ENCODE measurements at places on chromosomes 7 and 10. TPM values are rescaled to one million over a fixed set of nuclear protein-coding genes. Genes with fewer than 3 reads are reported as not detected.

ACTL6B gene
- not detected for total RNA-seq

DNA sequence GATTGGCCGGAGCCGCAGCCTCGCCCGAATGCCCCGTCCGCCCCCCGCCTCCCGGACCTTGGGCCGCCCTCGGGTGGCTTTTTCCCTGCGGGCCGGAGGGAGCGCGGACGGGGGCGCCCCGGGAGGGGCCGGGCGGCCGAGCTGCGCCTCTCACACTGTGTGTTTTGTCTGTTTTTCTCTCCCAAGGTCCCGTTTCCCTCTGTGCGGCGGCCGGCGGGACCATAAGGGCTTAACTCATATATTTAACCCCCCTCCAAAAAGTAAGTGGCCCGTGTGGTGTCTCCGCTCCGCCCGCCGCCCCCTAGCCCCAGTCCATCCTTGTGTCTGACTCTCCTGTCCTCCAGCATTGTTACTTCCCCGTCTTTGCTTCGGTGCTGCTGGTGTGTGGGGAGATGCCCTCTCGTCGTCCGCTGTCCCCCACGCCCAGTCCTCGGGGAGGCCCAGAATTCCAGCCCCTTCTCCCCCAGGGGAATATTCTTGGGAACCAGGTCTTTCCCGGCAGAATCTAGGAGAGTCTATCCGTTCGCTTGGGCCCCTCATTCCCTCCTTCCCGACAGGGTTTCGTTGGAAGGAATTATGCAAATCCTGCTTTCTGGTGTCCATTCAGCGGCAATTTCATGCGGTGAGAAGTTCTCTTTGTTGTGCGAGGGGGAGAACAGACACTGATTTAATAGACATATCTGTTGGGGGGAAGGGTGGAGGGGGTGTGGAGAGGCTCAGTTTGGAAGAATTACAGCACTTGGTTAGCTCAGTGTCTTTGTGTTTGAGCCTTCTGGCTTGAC lies 1.3 kb downstream of the LCOR start:
- H3K4me1 ChIP-seq, result peaks cover 57% of the 10 kb centered on the region
- H3K4me3 ChIP-seq, result peak overlapping the region; percentile 88
- H3K27ac ChIP-seq, result peak overlapping the region; percentile 71
- peak; percentile 34 for DNase-seq
- peaks cover 11% of the 10 kb centered on the region for H3K36me3 ChIP-seq

- H3K27ac ChIP-seq, result peak overlapping the region; percentile 74
- H3K4me1 ChIP-seq, result peaks cover 81% of the 10 kb centered on the region
- no peaks in the 10 kb centered on the region for H3K27me3 ChIP-seq
- H3K4me3 ChIP-seq, result no peak overlapping the region
- H3K36me3 ChIP-seq, result peaks cover 40% of the 10 kb centered on the region
Observed at GRCh38 chr10:69344591-69345252, 66.4 kb downstream of the HK1 start.

- H3K27ac ChIP-seq, result no peak overlapping the region
- no peaks in the 10 kb centered on the region for H3K4me1 ChIP-seq
- H3K27me3 ChIP-seq, result no peaks in the 10 kb centered on the region
- DNase-seq, result no peak
- H3K4me3 ChIP-seq, result no peak overlapping the region
Observed at GRCh38 chr10:52988923-52989322, 216.3 kb upstream of the MBL2 start.

HECW1 gene
- not detected for total RNA-seq

- no peaks in the 10 kb centered on the region for H3K4me1 ChIP-seq
- H3K4me3 ChIP-seq, result no peak overlapping the region
- no peaks in the 10 kb centered on the region for H3K27me3 ChIP-seq
- no peaks in the 10 kb centered on the region for H3K36me3 ChIP-seq
- no peak for DNase-seq
Observed at GRCh38 chr7:40641701-40642100, 506.9 kb downstream of the SUGCT start.

GRCh38 chr7:15580604-15581351 lies 19.0 kb upstream of the AGMO start:
- H3K27ac ChIP-seq, result no peak overlapping the region
- no peaks in the 10 kb centered on the region for H3K4me1 ChIP-seq
- no peaks in the 10 kb centered on the region for H3K36me3 ChIP-seq

COMTD1 gene
- total RNA-seq, result 41.3 TPM

- H3K4me1 ChIP-seq, result no peaks in the 10 kb centered on the region
- DNase-seq, result no peak
- no peak overlapping the region for H3K4me3 ChIP-seq
- no peaks in the 10 kb centered on the region for H3K36me3 ChIP-seq
- H3K27ac ChIP-seq, result no peak overlapping the region
Observed at GRCh38 chr10:115514895-115515294, 421.7 kb downstream of the ATRNL1 start.

DNA sequence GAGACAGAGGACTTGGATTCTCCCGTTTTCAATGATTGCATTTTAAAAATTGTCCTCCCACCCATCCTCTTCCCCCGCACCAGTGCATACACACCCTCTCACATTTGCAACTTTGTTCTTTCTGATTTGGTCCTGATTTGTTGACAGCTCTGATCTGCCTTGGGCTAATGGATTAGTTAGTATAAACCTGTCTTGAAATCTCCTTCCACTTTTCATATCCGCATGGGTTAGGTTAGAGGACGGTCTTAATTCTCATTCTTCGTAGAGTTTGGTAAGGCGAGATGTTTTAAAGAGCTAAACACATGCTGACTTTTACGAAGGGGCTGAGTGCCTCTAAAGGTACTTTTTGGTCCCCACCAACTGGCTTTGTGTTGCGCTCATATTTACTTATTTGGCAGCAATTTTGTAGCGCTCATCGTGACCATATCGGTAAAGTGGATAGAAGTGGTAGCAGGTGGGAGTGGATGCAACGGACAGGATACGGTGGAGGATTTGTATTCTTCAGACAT lies 1.1 kb downstream of the AHR start:
- no peaks in the 10 kb centered on the region for H3K27me3 ChIP-seq
- peak overlapping the region; percentile 90 for H3K4me3 ChIP-seq
- H3K36me3 ChIP-seq, result peaks cover 3% of the 10 kb centered on the region
- H3K27ac ChIP-seq, result peak overlapping the region; percentile 93

CBX3 gene
- total RNA-seq, result 278 TPM

GRCh38 chr7:36749282-36749960 lies 25.1 kb upstream of the AOAH start:
- H3K4me3 ChIP-seq, result no peak overlapping the region
- no peak for DNase-seq
- H3K4me1 ChIP-seq, result peaks cover 12% of the 10 kb centered on the region
- no peak overlapping the region for H3K27ac ChIP-seq
- H3K27me3 ChIP-seq, result no peaks in the 10 kb centered on the region

- H3K27ac ChIP-seq, result no peak overlapping the region
- no peaks in the 10 kb centered on the region for H3K27me3 ChIP-seq
- no peak overlapping the region for H3K4me3 ChIP-seq
- no peaks in the 10 kb centered on the region for H3K4me1 ChIP-seq
- no peak for DNase-seq
Observed at GRCh38 chr7:34425631-34426384, 232.2 kb upstream of the NPSR1 start.

- DNase-seq, result no peak
- no peak overlapping the region for H3K27ac ChIP-seq
- no peak overlapping the region for H3K4me3 ChIP-seq
Observed at GRCh38 chr10:92082583-92083280, 159.2 kb downstream of the BTAF1 start.

DNA sequence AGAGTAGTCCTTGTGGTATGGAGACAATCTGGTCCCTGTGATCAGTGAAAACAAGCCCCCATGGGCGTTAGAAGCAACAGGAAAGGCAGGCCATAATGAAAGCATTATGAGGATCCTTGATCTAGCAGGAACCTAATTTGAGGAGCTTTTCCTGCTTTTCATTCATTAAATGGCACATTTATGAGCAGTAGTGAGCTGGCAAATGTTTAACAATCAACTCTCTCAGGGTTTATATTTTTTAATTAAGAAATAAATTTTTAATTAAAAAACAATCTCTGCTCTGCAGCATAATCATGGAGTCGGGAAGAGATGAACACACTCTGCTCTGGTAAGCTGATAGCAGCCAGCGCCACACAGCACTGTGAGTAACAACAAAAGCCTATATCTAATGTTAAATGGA lies 11.3 kb upstream of the NEBL start:
- no peak for DNase-seq
- H3K27ac ChIP-seq, result no peak overlapping the region
- no peaks in the 10 kb centered on the region for H3K4me1 ChIP-seq
- H3K27me3 ChIP-seq, result no peaks in the 10 kb centered on the region

LIPM gene
- total RNA-seq, result not detected

NOD1 gene
- total RNA-seq, result 12.8 TPM

AKR1C4 gene
- not detected for total RNA-seq

DNA sequence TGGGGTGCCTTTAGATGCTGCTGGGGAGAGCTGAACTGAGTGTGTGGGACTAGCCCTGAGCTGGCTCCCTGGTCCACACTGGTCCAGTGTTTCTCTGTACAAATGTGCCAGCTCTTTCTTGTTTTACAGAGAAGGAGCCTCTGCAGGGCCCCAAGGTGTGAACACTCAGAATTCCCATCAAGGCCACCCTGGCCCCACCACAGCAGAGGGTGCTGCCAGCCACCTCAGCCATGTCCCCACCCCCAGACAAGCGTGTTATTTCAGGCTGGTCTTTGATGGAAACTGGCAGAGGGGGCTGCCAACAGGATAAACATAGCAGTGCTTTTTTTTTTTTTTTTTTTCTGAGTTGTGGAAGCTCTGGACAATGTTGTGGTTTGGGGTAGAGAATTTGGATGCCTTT lies 68.5 kb upstream of the LRRC18 start:
- H3K27me3 ChIP-seq, result no peaks in the 10 kb centered on the region
- DNase-seq, result no peak

GRCh38 chr7:64849250-64849923 lies 53.7 kb upstream of the ZNF273 start:
- H3K4me1 ChIP-seq, result no peaks in the 10 kb centered on the region
- DNase-seq, result no peak
- H3K27ac ChIP-seq, result no peak overlapping the region

ANXA8L1 gene
- total RNA-seq, result not detected

DNA sequence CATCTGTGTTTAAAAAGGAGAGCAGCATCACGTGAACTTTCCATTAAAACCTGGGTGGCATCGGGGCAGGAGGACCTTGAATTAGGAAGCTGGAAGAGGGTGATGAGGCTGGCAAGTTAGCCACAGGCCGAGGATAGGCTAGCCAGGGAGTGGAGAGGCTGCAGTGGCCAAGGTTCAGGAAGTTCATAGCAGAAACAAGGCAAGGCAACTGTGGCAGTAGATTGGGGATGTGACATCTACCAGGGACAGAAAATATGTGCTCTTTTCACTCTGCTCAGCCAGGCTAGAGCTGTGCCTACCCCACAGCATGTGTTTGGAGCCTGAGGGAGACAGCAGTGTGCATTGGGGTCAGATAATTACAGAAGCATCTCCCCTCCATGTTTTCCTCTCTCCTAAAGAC lies 2.2 kb upstream of the INPP5F start:
- no peak overlapping the region for H3K27ac ChIP-seq
- H3K4me3 ChIP-seq, result no peak overlapping the region
- DNase-seq, result no peak
- H3K4me1 ChIP-seq, result peaks cover 35% of the 10 kb centered on the region
- peaks cover 6% of the 10 kb centered on the region for H3K36me3 ChIP-seq
- no peaks in the 10 kb centered on the region for H3K27me3 ChIP-seq

MKX gene
- total RNA-seq, result 0.63 TPM

DNA sequence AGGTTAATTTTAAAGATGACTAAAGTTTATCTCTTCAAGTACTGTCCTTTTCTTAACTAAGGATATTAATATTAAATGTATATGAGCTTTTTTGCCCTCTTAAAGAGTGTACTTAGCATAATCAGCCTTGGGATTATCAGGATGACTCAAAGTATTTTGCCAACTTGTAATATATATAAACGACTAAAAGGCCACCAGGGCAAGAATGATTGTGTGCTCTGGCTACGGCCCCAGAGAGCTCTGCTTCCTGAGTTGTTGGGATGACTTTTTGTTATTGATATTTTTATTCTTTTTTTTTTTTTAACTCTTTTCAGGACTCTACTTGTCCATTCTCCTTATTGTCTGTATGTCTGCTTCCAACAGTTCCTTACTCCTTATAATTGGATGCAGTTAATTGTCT lies 14.8 kb upstream of the CHRM2 start:
- no peaks in the 10 kb centered on the region for H3K36me3 ChIP-seq
- no peak overlapping the region for H3K4me3 ChIP-seq
- H3K27ac ChIP-seq, result no peak overlapping the region
- H3K4me1 ChIP-seq, result no peaks in the 10 kb centered on the region
- no peak for DNase-seq
- H3K27me3 ChIP-seq, result no peaks in the 10 kb centered on the region

DNA sequence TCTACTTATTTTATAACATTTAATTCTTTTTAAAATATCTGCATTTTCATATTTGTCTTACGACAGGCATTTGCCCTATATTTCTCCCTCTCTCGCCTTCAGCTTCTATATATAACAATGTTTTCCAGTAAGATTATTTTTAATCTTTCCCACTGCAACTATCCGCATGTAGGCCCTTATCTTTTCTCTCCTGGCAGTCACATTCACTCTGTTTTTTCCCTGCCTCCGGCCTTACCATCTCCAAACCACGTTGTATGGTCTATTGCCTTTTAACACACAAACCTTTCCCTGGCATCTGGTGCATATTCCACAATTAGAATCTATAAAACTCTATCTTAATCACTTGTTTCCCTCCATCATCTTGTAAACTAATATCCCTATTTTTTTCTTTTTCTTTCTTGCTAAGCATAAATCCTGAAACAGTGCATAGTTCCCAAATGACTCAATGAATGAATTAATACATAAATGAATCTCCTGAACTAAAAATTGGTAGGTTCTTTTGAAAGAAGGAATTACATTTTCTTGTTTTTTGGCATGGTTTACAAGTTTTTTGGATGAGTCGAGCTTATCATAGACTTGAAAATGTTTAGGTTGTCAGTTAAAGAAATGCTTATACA lies 173.2 kb downstream of the SEMA3A start:
- H3K4me3 ChIP-seq, result no peak overlapping the region
- no peaks in the 10 kb centered on the region for H3K27me3 ChIP-seq
- H3K27ac ChIP-seq, result no peak overlapping the region
- no peaks in the 10 kb centered on the region for H3K4me1 ChIP-seq
- no peak for DNase-seq
